Gastroesophageal sphincter (tissue), 4 donors: ENCODE measurements at places on chromosomes 1 and 21. TPM values are rescaled to one million over a fixed set of nuclear protein-coding genes. Genes with fewer than 3 reads are reported as not detected.

KLF17 gene
- 1.3 TPM for total RNA-seq

NHLH1 gene
- not detected for total RNA-seq

MCM3AP gene
- 77.1 TPM for total RNA-seq

GIPC2 gene
- total RNA-seq: 7.8 TPM

TIE1 gene
- 49.3 TPM for total RNA-seq

OR10R2 gene
- total RNA-seq: not detected

OVAAL gene
- total RNA-seq: not detected

C1orf94 gene
- not detected for total RNA-seq
